ENCODE measurements at places on chromosomes 5 and 9.

DNA sequence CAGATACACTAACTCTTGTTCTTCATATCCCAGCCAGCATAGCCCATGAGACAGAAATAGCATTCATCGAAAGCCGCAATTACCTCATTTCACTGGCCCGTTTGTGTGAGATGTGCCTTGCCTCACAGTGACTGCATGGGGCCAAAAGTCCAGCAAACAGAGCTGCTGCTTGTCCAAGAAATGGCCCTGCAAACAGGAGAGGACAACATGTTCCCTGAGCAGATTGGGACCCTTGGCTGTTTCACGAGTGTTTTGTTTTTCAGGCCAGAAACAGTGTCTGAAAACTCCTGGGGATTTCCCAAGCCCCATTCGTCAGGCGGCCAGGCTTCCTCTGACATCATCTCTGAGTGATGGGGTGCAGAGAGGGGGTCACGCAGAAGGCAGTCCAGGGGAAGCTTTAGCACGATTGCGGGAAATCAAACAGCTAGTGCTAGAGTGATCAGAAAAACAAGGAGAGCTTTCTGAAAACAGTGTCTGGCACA, 503.6 kb upstream of the PAPPA start:
- ATAC-seq: no peak

- ATAC-seq: no peak
These were observed 14.5 kb downstream of the ADAMTS13 start for GRCh38 chr9:133436681-133437080.

DNA sequence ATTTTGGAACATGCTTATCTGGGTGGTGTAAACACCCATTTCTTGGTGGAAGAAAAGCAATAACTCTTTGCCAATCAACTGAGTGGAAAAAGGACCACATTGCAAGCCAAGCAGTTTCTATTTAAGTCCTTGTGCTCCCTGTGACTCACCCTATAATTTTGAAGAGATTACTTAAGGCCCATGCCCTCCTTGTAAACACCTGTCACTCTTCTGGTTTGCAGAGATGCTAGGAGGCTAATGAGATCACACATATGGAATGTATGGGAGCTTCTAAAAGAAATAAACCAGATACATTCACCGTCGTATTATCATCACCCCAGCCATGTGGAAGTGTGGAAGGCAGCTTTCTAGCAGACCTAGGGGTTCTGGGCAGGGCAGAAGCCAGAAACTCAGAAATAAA, 337.1 kb downstream of the GADD45G start:
- no peak for ATAC-seq

DNA sequence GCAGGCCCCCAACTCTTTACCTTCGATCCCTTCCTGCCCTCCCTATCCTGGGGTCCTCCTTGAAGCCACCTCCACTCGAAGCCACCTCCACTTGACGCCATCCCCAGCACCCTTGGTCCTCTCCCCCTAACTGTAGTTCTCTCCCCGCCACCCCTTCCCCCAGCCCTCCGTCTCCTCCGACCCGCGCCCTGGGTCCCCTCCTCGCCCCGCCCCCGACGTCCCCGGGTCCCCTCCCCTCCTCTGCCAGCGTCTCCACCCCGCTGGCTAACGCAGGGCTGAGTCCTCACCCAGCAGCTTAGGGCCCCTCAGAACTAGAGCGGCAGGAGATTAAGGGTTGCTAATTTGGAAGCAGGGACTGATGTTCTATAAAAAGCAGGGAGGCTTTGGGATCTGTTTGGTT, 30.6 kb upstream of the ANKRD33B start:
- ATAC-seq: peak; percentile 47

DNA sequence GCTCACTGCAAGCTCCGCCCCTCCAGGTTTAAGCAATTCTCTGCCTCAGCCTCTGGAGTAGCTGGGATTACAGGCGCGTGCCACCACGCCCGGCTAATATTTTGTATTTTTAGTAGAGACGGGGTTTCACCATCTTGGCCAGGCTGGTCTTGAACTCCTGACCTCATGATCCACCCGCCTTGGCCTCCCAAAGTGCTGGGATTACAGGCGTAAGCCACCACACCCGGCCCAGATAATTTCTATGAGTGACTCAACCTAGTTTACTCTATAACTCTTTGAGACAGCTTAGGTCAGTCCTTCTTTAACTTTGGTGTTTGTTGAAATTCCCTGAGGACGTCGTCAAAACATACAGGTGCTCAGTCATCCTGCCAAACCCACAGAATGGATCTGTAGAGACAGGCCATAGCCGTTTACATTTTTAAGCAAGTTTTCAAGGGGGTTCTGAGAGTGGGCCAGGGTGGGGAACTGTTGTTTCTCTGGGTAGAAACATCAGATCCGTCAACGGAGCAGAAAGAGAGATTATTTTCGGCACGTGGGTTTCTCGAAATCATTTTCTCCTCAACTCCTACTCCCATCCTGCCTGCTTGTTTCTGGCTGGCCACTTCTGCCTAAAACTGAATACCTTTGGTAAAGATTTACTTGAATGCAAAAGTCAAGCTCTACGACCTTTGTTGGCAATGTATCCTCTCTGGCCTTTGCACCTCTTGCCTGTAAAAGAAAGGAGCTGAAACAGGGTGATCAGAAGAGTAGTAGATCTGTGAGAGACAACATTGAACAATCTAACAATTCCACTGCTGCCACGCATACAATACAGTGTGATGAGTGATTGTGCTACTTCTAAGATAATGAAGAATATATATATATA, 6.0 kb upstream of the BOD1 start:
- no peak for ATAC-seq

- ATAC-seq: no peak
These were observed 23.3 kb downstream of the SAR1B start for GRCh38 chr5:134609232-134609851.

GRCh38 chr5:75412111-75412990, 75.3 kb downstream of the HMGCR start:
- ATAC-seq: no peak

- no peak for ATAC-seq
These were observed 27.0 kb downstream of the ADGRD2 start for GRCh38 chr9:124477211-124477647.

DNA sequence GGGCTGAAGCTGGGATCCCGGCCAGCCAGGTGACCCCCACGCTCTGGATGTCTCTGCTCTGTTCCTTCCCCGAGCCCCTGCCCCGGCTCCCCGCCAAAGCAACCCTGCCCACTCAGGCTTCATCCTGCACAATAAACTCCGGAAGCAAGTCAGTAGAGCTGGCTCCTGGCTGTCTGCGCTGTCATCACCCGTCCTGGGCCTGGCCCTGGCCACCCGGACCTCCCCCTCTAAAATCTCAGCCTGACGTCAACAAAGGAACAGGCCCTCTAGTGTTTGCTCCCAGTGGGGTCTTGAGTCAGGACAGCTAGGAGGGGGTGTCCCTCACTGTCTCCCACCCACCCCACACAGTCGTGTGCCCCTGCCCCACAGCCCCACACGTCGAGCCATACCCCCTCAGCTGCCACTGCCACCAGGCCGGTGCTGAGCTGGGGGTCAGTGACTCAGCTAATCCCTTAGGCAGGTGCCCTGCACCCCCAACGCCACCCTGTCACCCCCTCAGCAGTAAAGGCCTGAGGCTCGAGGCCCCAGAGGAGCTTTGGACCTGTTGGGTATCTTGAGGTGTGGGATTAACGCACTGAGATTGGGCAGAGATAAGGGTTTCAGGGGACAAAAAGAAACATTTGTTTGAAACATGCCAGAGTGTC, 1.1 kb upstream of the LCNL1 start:
- ATAC-seq: no peak

DNA sequence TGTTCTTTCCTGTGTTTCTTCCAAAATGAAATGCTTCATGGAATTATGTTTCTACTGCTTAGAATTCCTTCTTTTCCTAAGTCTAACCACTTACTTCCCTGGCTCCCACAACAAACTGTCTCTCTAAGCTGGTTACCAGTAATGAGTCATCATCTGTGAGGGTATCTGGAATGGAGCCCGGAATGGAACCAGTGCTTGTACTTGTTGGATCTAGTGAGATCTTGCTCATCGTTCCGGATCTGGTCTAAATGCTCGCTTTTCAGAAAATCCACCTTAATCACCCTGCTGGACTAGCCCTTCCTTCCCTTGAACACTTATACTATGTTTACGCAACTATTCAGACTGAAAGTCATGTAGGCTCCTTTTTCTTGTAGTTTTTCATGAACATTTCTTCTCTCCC, 184.8 kb downstream of the PBX3 start:
- no peak for ATAC-seq

DNA sequence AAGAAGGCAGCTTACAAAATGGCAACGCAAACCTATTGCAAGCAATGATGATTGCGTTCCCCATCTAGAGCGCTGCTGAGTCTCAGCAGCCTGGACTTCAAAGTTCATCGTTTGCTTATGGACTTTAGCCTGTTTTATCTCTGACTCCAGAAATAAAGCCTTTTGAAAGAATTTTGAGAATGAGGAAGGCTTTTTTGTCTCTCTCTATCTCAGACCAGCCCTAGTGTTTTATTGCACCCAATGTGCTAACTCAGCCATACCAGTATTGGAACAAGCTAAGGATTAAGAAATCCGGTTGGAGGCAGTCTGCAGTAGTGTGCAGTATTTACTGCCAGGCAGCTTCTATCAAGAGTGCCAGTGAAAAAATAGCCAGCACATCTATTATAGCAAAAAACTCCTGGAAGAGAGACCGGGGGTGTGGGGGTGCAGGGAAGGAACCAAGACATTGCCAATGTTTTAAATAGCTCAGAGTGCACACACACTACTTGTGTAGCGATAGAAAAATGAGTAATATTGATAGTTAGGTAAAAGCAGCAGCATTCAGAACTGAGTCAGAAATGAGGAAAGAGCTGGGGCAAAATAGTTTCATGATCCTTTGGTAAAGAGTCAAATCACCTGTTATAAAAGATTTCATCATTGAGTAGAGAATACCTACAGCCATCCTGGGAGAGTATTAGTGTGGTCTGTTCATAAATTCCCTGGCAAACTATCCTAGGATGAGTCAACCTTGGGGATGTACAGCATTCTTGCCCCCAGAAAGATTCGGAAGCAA, 219.0 kb downstream of the ZNF608 start:
- ATAC-seq: peak; percentile 51

- peak; percentile 8 for ATAC-seq
These were observed 274.3 kb upstream of the SGCD start for GRCh38 chr5:156052656-156053055.

DNA sequence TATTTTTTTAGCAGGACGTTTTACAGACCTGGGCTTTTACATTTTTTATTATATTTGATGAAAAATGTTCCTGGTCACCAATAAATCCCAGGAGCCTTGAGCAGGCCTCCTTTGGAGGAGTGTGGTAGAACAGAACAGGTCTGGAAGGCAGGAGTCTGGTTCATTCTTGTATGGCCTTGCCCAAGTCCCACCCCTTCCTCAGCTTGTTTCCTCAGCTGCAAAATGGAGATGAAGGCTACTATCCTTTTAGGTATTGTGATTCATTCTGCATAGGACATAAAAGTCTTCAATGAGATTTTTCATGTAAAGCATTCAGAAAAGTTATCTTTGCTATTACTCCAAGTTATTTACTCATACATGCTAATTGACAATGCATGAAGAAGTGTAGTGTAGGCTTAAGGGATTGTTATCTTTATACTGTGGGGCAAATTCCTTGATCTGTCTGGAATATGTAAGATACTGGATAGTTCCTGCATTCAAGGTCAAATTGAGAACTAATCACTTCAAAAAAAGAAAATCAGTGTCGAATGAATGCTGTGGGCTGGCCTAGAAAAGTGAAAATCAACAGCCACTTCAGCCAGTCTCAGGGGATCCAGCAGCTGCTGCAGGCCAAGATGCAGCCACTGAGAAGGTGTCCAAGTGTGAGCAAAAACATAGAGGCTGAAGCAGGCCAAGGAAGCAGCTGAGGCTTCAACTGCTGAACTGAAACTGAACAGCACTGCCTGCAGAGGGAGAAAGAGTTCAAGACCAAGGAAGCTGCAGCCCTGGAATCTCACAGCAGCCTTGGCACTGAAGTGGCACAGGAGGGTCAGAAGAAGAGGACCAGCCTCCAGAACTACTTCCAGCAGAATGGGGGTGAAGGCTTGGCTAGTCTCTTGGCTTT, 15.5 kb upstream of the SLC36A3 start:
- peak; percentile 77 for ATAC-seq

- no peak for ATAC-seq
These were observed 32.2 kb upstream of the PSD2 start for GRCh38 chr5:139763280-139763929.

GRCh38 chr9:98983295-98984268, 39.9 kb downstream of the COL15A1 start:
- ATAC-seq: no peak

GRCh38 chr5:16453609-16454008, 12.0 kb downstream of the ZNF622 start:
- no peak for ATAC-seq

GRCh38 chr9:121443981-121444380, 55.7 kb downstream of the GGTA1 start:
- ATAC-seq: no peak

- no peak for ATAC-seq
These were observed 6.5 kb upstream of the FBXO10 start for GRCh38 chr9:37582548-37583157.

Measured in stimulated activated memory B cell treated with anti-CD40 and anti-IgM and Interleukin-4, amounts not matched to agents 10 μg/mL and 1 μg/mL and 100 μg/mL, for 72 hours (primary cell).